ENCODE measurements at places on chromosomes 1 and 21. TPM values are rescaled to one million over a fixed set of nuclear protein-coding genes. Genes with fewer than 3 reads are reported as not detected.

GRCh38 chr1:183757061-183757460 is 47.9 kb upstream of the RGL1 start:
- DNase-seq: no peak

GRCh38 chr1:167661527-167662426 is 31.7 kb downstream of the RCSD1 start:
- no peak for DNase-seq

Gene SH2D5
- 0.22 TPM for polyA plus RNA-seq

- no peak for DNase-seq
Observed at GRCh38 chr1:14440731-14441130, 157.8 kb upstream of the KAZN start.

- no peak for DNase-seq
Observed at GRCh38 chr1:154571964-154572288, 4.3 kb downstream of the CHRNB2 start.

Gene RNASEL
- polyA plus RNA-seq: 16.8 TPM

DNA sequence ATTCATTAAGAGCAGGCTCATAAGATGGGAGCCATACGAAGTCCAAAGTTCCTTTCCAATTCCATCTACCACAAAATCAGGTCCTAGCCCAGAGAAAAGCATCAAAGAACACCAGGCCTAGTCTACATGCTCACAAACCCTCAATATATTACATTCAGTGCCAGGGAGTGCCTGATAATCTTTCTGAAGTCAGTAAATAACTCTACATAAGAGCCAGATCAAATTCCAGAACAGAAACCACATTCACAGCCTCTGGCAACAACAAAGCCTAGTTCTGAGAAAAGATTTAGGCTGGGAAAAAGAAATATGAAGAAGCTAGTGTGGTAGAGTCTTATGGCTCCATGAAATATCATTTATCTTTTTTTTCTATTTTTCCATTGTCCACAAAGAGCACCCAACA is 40.5 kb upstream of the RBBP5 start:
- DNase-seq: no peak

- no peak for DNase-seq
Observed at GRCh38 chr1:223815020-223815853, 30.5 kb downstream of the TP53BP2 start.

Gene OR2T2
- not detected for polyA plus RNA-seq

Gene DIO1
- polyA plus RNA-seq: 0.58 TPM

DNA sequence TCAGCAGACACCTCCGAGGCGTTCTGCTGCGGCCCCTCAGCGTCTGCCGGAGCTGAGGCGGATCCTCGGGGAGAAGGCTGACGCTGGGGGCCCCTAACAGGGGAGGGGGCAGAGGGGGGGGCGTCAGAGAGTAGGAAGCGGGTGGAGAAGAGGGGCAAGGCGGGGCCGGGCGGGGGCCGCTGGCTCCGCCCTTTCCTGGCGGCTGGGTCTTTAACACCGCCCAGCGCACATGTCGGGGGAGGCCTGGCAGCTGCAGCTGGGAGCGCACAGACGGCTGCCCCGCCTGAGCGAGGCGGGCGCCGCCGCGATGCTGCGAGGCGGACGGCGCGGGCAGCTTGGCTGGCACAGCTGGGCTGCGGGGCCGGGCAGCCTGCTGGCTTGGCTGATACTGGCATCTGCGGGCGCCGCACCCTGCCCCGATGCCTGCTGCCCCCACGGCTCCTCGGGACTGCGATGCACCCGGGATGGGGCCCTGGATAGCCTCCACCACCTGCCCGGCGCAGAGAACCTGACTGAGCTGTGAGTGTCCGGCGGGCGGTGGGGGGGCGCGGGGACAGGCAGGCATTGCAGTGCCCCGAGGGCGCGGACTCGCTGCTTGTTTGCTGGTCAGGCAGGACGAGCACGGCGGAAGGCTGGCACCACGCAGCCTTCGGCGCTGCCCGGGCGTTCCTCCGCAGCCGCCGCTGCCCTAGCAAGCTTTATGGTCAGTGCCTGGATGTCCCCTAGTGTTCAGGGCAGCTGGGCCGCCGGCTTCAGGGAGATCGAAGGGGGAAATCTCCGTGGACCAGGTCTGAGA is at the start of gene NTRK1:
NTRK1 (plus strand) TSS at position 238 of the 796 bp plus-strand sequence; CDS start at position 308, 70 bp downstream.
- DNase-seq: no peak

Gene CELF3
- 57.1 TPM for polyA plus RNA-seq

GRCh38 chr1:41695118-41695745 is 210.7 kb upstream of the EDN2 start:
- no peak for DNase-seq

- DNase-seq: no peak
Observed at GRCh38 chr1:64584479-64584878, 114.5 kb downstream of the CACHD1 start.

Gene NKAIN1
- 2.7 TPM for polyA plus RNA-seq

Gene ARHGAP29
- 10.7 TPM for polyA plus RNA-seq

- no peak for DNase-seq
Observed at GRCh38 chr1:67514300-67514699, 84.1 kb upstream of the SERBP1 start.

- DNase-seq: peak; percentile 44
Observed at GRCh38 chr1:206506405-206507283, 687 bp upstream of the RASSF5 start.

Gene CRP
- not detected for polyA plus RNA-seq

DNA sequence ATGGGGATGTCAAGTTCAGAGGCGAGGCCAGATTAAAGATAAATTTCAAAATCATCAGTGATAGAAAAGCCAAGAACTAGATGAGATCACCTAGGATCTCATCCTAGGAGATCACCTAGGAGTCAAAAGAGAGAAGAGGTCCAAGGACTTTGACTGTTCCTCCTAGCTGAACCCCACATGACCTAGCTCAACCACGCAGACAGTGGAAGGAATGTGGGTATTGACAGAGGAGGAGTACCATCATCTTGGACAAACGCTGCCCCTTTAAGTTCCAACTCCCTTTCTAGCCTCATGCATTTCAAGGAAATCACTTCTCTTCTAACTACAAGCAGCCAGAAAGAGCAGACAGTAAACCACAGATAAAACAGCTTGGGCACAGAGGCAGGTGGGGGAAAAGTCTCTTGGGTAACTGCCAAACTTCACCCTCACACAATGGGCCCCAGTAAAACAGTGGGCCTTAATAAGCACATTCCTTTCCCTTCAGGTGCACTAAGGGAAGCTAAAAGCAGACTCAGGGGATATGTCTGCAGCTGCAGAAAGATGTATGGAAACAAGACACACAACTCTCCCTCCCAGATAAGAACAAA is 12.5 kb upstream of the FAM76A start:
- DNase-seq: peak; percentile 11

Gene PLA2G2F
- polyA plus RNA-seq: not detected

- peak; percentile 23 for DNase-seq
Observed at GRCh38 chr1:19178734-19179398, 31.2 kb downstream of the UBR4 start.

GRCh38 chr1:66207484-66207883 is 326.5 kb upstream of the SGIP1 start:
- DNase-seq: no peak
